ENCODE measurements at places on chromosomes 1 and 21.

DNA sequence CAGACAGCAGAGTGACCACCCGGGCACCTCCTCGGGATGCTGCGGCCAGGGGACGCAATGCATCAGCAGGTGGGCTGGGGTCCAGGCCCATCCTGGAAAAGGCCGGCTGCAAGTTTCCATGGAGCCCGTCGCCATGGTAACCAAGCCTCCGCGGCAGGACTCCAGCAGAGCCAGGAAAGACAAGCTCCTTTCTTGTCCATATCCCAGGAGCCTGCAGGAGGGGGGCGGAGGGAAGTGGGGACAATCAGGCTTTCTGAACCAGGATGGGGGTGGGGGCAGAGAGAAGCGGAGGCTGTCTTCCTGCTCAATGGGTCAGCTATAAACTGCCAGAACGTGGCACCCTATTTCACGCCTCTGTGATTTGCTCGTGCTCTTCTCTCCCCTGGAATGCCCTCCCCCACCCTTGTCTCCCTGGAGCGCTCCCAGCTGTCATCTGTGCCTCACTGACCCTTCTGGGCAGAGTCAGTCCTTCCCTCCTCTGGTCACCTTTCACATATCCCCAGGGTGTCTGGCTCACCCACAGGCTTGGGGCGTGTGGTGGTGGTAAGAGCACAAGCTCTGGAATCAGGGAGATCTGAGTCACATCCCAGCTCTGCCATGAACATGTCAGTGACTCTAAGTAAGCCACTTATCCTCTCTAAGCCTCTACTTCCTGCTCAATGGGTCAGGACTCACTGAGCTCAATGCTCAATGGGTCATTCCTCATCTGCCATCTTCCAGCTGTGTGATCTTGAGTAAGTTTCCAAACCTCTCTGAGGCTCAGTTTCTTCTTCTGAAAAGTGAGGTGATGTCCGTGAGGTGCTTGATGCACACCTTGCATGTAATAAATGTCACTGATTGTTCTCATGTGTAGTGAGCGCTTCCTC, 58.9 kb upstream of the LAPTM5 start:
- no peak for DNase-seq

DNA sequence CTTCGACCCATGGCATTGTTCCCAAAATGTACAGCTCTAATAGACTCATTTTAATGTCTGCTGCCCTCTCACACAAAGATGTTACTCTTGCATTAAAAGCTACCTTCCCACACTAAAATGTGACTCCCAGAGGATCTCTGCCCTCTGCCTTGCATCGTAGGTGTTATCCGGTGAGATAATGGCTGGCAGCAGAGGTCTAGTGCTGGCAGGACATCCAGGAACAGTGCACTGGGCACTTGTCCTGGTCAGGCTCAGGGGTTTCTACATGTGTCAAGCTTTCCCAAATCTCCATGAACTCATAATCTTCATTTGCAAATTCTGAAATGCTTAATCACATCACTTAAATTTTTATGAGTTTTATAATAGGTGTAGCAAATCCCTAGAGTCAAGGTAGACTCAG, 310.6 kb downstream of the LRRIQ3 start:
- no peak for DNase-seq

DNA sequence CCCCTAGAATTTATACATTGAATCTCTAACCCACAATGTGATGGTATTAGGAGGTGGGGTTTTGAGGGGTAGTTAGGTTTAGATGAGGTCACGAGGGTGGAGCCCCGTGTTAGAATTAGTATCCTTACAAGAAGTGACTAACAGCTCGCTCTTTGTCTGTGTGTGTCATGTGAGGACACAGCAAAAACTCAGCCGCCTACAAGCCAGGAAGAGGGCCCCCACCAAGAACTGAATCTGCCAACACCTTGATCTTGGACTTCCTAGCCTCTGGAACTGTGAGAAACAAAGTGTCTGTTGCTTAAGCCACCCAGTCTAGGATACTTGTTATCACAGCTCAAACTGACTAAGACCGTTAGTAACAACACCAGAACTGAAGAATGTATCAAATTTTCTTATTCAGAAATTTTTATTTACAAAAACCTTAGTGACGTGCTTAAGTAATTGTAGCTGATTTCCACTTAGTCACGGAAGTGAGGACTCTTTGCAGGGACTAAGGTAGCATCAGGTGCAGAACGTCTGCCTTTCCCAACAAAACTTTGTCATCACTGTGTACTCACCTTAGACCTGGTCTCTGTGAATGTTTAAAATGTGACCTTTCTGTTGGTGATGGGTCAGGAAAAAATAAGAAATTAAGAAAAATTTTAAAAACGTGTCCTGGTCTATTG, 24.5 kb upstream of the LRRC8C start:
- no peak for DNase-seq

DNA sequence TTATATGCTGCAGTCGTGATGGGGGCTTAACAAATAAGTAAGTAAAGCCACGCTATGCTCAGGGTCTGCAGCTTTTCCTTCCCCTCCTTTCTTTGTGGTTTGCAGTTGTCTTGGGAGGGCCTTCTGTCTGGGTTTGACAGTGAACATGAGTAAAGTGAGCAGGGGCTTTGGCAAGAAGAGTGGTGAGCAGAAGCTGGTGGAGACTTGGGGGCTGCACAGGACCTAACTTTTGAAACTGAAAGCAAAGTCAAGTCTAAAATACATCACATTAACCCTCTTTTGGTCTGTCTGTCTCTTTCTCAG, 368.6 kb upstream of the VAMP3 start:
- no peak for DNase-seq

DNA sequence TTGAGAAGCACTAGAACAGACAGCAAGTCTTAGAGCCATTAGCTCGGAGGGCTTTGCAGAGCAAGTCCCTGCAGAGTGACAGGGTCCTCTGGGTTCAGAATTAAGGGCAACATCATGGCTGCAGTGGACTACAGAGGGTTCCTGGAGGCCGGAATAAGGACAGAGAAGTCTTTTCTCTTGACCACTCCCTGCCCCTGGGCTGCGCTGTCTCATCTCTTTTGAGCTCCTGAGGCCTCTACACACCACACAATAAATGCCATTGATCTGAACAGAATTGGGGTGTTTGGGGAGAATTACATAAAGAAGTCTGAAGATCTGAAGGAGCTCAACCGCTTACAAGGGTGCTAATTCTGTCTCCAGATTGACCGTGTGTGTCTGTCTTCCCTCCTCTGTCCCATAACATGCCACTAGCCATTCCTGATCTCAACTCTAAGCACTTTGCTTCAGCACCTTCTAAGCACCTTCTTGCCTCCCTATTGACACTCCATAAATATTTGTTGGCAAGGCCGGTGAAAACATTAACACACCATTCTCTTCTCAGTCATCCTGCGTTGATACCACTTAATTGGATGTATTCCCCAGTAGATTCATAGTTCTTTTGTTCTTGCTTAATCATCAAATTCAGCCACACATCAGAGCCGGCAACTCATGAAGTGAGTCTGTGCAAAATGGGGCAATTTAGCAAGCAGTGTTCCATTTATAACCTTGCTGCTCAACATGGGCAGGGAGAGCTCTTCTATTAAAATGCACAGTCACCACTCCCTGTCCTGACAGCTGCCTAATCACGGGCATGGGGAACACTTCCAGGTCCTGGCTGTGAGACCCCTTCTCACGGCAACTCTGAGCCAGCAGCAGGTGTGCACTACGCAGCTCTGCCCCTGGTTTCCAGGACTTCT, 49.7 kb downstream of the NMNAT2 start:
- no peak for DNase-seq

DNA sequence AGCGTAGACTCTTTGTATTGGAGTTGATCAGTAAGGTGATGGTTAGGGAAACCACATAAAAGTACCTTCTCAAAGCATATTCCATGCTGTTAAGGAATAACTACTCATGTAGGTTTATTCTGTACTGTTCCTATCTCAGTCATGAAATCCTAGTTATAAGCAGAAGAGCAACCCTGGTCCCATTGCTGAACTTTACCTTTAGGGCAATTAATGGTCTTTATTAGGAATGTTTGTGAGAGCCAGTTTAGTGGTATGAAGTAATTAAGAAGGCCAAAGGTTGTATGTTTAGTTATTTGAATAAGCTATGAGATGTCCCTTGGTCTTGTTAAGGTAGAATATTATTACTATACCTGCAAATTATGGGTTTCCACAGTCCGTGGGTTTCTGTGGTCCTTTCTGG, 44.0 kb downstream of the ACP6 start:
- no peak for DNase-seq

DNA sequence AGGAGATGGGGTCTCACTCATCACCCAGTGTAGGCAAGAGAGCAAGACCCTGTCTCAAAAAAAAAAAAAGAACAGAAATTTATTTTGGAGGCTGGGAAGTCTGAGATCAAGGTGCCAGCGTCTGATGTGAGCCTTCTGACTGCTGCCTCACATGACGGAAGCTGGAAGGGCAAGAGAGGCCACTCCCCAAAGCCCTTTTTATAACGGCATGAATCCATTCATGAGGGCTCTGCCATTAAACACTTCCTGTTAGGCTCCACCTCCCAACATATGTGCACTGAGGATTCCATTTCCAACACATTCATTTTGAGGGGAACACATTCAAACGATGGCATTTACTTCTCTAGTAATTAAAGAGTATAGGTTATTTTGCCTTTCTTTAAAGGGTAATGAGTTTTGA, 50.9 kb upstream of the C1orf198 start:
- DNase-seq, result no peak

GRCh38 chr1:8814865-8815264, 2.6 kb downstream of the RERE start:
- no peak for DNase-seq

GRCh38 chr21:44996501-44996921, 56.7 kb downstream of the SLX9 start:
- no peak for DNase-seq

DNA sequence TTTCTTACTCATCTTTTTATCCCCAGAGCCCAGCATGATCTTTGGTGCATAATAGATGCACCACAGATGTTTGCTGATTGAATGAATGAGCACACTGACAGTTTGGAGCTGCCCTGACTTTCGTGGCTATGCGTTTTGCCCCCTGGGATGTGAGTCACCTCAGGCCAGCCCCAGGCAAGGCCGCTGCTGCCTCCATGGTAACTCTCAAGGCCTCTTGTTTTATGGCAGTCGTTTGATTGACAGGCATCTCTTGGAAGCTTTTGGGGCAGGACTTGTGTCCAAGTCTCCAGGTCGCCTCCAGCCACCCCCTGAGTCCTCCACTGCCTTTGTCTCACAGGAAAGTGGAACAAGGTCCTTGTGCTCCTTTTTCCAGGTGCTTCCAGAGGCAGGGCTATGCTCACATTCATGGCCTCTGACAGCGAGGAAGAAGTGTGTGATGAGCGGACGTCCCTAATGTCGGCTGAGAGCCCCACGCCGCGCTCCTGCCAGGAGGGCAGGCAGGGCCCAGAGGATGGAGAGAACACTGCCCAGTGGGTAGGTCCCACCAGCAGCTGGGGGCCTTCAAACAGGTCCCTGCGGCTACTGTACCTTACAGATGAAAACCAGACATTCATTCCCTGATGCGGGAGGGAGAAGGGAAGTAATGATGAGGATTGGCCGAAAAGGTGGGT, 11.2 kb downstream of the PSEN2 start:
- no peak for DNase-seq

- DNase-seq, result no peak
These were observed 3.0 kb downstream of the MTARC2 start for GRCh38 chr1:220751111-220751510.

GRCh38 chr1:109821831-109822745, 58.4 kb upstream of the EPS8L3 start:
- no peak for DNase-seq

- DNase-seq, result no peak
These were observed 6.6 kb downstream of the PEX10 start for GRCh38 chr1:2405588-2406295.

DNA sequence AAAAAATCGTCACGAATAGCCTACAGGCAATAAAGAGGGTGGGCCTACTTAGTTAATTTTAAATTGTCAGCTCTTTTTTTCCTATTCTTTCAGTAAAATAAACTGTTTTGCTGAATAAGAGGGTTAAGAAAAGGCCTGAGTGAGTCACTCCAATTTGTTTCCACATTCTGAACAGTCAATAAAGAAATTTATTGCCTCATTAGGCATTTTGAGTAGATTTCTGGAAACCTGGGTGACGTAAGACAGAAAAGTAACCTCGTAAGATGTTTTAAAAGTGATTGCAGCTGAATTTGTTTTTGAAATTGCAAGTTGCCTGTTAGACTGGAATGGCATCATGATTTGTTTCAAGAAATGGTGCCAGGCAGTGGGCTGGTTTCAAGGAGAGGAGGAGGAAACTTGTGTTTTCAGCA, 439.3 kb downstream of the USP25 start:
- no peak for DNase-seq

DNA sequence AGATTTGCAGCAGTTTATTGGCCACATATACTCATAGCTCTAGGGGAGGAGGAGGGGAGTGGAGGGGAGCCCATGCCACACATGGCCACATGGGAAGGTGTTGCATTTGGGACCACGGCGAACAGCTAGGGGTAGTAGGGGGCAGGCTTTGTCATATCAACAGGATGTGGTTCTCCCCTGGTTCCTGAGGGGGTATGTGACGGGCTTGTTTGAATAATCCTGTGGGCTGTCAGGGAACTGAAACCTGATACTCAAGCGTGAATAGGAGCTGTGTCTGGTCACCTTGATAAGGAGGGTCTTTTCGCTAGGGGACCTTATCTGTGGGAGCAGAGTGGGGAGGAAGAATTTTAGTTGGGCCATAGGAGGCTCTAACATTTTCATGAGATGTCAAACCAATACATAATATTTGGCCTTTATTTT, 264.7 kb downstream of the CTH start:
- DNase-seq, result no peak

DNA sequence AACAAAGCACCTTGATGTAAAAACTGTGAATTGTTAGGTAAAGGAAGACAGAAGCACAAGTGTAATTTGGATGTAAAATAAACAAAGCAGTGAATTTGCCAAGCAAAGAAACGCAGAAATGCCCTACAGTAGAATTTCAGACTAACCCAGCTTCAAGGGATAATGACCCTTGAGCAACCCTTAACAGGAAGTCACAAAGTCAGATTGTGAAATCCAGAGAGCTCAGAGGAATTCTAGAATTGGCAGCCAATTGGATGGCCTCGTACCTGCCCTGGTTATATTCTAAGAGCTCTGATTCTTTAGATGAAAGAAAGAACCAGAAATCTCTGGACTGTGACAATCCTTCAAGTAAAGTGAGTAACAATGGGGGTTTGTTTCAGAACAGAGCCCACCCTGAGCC, 152.7 kb upstream of the CHRM3 start:
- DNase-seq, result no peak

Measured in esophagus squamous epithelium (tissue), 5 donors.